Suppressor macrophage treated with lipopolysaccharide for 1 hour (primary cell): ENCODE measurements at places on chromosomes 1 and 21.

GRCh38 chr1:160114085-160114484 is 1.5 kb upstream of the ATP1A2 start:
- no peak for DNase-seq

DNA sequence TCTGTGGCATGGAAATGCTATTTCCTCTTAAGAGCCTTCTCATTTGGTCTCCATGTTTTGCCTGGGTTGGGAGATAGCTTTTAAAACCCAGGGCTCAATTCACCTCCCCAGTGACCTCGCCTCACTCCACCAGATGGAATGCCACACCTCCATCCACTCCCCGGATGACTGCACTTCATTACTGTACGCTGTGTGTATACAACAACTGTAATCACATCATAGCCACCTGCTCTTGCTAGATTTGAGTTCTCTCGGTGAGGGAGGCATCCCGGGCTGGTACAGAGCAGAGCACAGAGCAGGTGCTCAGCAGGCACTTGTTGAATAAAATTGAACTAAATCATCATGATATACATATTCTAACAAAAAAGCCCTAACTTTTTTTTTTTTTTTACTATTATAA is 26.0 kb downstream of the SDE2 start:
- DNase-seq, result no peak

DNA sequence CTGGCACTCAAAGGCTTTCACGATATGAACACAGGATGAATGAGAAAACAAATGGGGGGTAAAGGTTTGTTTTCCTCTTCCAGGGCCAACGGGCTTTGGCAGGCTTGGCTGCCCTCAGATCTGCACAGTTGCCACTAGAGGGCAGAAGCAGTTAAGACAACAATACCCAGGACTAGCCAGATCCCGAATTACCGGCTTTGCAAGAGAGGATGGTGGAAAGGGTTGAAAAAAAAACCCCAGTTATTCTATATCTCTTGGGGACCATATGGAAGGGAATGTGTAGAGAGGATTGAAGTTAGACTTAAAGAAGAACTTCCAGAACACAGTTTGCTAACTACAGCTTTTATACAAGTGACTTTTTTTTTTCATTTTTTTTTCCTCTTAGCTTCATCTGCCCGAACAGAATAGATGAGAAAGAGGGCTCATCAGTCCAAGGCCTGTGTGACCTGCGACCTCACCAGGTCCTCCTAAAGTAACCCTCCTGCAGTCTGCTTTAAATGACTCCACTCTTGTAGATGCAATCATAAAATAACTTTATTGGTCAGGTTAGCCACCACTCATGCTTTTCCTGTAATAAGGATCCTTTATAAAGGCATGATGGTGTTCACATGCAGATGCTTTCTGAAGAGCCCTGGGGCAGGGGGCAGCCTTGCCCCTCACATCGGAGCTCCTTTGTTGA is 10.7 kb downstream of the FMOD start:
- DNase-seq, result peak; percentile 83

DNA sequence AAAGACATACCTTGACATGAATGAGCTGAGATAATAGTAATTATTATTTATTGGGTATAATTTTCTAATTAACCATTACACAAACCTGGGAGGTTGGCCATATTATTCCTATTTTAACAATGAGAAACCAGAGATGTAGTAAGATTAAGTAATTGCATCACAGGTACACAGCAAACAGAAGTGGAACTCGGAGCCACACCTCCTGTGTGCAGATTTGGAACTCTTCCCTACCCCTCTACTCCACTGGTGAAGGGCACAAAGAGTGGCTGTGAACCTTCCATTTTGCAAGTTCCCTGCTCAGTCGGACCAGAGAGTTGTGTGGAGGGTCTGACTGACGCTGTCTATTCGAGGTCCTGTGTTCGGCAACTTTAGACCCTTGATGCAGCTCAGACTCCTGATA is 45.0 kb downstream of the NGF start:
- no peak for DNase-seq

GRCh38 chr1:16048573-16049189 is 5.1 kb downstream of the CLCNKB start:
- peak; percentile 31 for DNase-seq

- peak; percentile 56 for DNase-seq
Measured at GRCh38 chr1:11337580-11338073, 64.6 kb downstream of the UBIAD1 start.

DNA sequence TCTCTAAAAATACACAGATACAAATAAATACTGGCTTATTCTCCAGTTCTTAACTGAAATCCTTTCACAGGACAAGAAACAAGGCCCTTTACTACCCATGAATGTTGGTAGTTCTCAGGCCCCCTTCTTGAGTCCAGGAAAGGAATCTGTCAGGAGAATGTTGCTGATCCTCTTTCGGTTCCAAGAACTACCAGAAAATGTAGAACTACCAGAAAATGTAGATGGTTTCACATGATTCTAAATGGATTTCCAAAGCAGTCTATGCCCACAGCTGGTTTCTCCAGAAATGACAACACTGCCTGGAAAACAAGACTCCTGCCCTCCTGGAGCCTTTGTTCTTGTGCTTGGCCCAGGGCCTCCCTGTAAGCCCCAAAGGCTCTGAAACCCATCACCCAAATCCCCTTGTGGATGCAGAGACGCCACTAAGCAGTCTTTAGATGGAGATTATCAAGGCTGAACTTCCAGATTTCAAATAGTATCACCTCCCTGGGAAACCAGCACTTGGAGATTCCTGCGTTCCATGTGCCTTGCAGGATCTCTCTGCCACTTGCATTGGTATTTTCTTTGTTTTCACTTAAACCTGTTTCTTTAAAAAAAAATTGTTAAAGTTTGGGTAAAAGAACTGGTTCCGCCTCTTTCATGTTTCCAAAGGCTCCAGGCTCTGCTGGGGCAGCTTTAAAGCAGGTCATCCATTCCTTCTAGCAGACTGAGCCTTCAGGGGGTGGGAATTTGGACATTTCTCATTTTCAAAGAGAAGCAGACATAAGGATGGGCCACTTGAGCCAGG is 53.4 kb downstream of the MAN1C1 start:
- no peak for DNase-seq

DNA sequence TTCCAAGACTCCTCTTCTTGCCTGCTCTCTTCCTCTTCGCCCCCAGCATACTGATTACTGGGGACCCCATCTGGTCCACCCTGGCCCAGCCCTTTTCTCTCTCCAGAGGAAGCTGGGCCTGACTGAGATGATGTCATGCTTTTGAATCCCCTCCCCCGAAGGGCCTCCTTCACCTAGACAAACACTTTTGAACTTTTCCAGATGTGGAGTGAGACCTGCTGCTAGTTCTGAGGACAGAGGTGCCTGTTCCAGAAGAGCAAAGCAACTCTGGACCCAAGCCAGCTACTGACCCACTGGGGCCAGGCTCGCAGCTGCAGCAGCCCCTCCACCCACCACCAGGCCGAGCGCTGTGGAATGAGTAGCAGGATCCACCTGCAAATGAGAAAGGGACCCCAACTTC is 8.4 kb downstream of the CD34 start:
- no peak for DNase-seq

GRCh38 chr1:192824511-192824910 is 15.7 kb downstream of the RGS2 start:
- DNase-seq, result no peak

- DNase-seq, result peak; percentile 64
Measured at GRCh38 chr1:11563560-11564069, 84.7 kb downstream of the DISP3 start.

- DNase-seq, result no peak
Measured at GRCh38 chr1:45230537-45230936, 24.1 kb upstream of the ZSWIM5 start.

DNA sequence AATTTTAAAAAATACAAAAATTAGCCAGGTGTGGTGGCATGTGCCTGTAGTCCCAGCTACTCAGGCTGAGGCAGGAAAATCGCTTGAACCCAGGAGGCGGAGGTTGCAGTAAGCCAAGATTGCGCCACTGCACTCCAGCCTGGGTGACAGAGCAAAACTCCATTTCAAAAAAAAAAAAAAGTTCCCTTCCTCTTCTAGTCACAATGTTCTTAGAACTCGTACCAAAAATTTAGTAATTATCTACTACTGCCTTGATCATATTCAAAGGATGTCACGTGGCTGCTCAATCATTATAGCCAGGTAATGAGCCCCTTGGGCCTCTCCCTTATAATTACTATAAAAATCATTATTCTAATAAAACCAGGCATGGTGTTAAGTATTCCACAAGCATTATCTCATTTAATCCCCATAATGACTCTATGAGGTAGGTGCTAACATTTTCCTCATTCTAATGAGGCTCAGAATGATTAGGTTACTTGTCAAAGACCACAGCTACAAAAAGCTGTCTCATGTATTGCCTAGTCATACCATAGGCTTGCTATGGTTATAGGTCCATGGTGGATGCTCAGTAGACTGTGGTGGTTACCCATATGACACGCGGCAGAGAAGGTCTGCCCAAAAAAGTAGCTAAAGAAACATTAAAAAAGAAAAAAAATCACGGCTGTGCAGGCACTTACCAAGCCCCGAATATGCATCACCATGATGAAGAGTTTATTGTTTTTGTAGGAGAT is 15.5 kb upstream of the PPP1R15B start:
- DNase-seq, result peak; percentile 72

GRCh38 chr1:2528016-2528415 is 1.6 kb upstream of the PANK4 start:
- no peak for DNase-seq

DNA sequence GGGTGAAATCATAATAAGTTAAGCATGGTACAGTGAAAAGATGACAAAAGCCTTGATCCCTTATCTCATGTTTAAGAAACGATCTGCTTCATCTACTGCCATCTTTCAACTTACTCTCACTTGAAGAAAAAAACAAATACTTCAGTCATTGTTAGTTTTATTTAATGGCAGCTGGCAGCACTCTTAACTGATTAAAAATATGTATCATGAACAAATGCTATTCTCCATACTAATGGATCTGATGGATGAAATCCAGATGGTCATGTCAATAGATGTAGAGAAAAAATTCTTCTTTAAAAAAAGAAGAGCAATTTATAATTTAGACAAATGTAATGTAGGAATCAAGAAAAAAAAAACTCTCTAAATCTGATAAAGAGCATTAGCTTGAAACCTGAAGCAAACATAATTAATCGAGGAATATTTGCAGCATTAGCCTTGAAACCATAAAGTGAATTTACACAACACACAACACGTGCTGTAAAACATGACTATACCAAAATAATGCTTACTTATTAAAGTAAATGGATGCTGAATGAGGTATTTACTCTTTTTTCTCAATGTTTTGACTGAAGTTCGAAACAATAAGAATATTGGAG is 579.0 kb upstream of the ADAMTS5 start:
- DNase-seq, result no peak

DNA sequence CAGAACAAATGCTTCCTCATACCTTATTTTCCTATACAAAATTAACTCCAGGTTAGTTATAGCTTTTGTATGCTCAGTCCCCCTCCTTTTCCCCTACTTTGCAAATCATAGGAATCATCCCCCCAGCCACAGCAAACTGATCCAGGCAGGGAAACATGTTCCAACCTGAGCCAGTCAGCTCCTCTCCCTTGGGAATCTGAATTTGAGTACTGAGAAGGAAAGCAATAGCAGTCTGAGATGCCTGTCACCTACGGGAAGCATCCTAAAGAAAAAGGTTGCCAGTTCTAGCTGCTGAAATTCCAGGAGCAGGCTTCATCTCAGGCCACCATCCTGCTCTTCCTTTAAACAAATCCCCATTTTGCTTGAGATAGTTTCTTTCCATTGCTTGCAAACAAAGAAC is 6.9 kb downstream of the ADSS2 start:
- no peak for DNase-seq

- peak; percentile 18 for DNase-seq
Measured at GRCh38 chr1:150235294-150235851, 539 bp downstream of the ANP32E start.

DNA sequence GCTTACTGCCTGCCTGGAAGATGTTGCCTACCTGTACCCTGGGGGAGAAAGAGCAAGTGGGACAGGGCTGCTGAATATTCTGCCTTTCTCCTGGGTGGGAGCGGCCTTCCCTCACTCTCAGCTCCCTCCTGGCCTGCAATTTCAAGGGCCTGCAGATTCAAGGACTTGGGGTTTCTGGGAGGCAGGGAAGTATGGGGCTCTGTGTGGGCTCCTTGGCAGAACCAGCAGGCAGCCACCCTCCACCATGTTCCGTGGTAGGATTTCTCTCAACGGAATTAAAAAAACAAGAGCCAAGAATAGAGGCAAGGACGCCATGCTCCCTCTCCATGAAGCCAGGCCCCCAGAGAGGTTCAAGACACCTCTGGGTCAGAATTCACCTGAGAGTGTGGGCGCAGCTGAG is 127.7 kb downstream of the NAV1 start:
- DNase-seq, result no peak

DNA sequence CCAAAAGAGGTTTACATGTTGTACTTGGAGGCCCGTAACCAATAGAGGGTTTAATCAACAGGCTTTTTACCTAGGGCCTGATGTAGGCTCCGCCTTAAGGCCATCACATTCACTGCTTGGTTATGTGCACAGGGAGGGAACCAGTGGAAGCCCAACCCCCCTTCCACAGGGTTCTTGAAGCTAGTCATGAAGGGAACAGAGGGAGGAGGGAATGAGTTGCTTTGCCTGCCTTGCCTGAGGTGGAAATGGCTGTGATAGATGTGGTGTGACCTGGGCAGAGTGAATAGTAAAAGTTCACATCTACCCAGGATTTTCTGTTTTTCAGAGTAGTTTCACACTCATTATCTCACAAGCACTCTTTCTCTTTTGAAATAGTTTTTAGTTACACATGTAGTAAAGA is 215.1 kb downstream of the ST6GALNAC3 start:
- DNase-seq, result no peak

DNA sequence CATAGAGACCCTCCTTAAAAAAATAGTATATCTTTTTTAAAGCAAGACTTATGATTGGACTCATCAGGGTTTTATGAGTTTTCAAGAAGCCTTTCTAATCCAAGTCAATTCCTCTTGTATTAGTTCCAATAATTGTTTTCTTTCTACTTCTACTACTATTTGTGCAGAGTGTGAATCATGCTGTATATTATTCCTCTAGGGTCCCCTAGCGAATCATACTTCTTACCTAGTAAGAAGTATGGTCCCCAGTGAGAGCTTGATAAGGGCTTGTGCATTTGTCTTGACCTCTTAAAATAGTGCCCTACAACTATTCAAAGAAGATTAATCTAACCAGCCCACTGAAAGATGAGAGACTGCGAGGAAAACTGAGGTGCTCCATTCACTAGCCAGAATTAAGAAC is 715.7 kb upstream of the ZP4 start:
- no peak for DNase-seq

GRCh38 chr21:45831991-45832740 is 149.4 kb upstream of the COL6A1 start:
- no peak for DNase-seq
